H54 (cell line): ENCODE measurements at places on chromosomes 3 and 15.

DNA sequence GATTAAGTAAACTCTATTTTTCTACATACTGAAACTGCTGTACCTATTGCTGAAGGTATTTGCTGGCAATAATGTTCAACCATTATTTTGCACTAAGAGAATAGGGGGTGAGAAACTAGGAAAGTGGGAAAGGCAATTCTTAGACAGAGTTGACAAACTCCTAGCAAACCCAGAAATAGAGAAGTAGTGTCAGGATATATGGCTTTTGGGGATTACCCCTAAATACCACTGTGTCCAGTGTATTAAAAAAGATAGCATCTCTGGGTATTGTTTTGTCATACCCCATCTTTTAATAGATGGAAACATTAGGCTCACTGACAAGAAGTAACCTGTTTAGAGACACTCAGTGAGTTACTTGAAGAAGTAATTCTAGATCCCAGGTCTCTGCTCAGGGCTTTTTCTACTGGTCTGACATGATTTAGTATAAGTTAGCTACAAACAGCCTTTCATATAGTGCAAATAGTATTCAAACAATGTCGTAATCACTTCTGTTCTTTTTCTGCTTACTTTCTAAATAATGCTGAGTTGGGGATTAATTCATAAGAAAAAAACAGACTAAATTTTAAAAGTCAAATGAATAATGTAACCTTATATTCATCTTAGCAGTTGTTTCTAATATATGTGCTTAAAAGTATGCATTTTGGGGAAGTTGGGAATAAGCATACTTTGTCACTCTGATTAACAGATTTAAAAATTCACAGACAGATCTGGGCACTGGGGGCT is 107.2 kb downstream of the IL1RAP start:
- no peak for DNase-seq

DNA sequence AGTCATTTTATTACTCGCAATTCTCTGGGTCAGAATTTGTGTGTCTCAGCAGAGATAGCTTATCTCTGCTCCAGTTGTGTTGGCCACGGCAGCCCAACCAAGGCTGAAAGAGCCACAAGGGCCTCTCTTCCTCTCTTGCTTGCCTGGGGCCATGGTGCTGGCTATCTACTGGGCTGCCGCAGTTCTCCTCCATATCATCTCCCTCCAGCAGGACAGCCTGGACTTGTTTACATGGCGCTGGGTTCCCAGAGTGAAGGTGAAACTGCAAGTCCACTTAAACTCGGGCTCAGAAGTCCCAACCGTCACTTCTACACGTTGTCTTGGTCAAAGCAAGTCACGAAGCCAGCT is 134.8 kb downstream of the UACA start:
- no peak for DNase-seq

DNA sequence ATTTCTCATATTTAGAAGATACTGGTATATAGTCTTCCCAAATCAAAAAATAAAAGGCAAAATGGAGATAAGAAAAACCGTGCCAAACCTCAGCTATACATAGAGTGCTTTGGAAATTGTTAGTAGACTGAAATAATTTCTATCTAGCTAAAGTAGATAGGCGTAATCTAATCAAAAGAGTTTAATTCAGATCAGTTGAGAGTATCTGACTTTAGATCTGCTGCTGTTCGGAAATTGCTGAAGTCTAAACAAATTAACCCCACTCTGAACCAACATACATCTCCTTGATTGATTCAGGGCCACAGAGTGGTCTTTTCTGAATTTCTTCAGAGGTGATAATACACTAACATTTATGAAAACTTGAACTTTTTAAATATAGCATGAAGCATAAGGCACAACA is 40.1 kb downstream of the MAP3K13 start:
- DNase-seq: no peak

DNA sequence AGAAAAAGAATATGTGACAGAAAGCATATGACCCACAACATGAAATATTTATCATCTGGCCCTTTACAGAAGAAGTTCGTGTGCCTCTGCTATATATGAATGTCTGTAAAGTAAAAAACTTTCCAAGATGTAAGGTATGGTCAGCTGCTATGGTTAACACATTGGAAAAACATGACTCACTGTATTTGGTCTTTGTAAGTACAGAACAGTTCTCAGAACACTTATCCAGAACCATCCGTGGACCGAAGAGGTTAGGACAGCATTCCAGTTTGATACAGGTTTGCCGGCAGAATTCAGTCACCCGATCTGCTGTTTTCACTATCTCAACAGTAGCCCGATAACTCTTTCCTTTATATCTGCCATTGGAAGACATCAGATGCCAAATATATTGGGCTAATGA is 13.5 kb upstream of the STIMATE start:
- no peak for DNase-seq

DNA sequence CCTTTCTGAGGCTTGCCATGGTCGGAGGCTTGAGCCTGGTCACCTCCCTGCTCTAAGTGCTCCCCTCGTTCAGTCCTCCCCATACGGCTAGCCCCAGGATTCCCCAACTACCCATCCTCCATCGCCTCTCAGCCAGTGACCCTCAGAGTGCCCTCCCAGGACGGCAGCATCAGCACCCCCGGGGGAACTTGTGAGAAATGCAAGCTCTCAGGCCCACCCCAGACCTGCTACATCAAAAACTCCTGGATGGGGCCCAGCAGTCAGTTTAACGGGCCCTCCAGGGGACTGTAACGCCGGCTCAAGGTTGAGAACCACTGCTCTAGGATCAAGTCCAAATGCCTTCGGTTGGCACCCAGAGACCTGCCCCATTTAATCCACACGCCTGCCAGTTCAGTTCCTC is 6.9 kb downstream of the ADAMTS17 start:
- DNase-seq: no peak

DNA sequence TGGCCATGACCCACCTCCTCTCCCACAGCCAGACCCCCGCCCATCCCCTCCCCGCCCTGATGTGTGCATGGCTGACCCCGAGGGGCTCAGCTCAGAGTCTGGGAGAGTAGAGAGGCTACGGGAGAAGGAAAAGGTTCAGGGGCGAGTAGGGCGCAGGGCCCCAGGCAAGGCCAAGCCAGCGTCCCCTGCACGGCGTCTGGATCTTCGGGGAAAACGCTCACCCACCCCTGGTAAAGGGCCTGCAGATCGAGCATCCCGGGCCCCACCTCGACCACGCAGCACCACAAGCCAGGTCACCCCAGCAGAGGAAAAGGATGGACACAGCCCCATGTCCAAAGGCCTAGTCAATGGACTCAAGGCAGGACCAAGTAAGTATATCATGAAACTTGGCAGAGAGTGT is 11.7 kb downstream of the MAP1A start:
- no peak for DNase-seq
